GM23338 (cell line): ENCODE measurements at places on chromosomes 2 and 18.

GRCh38 chr18:35646449-35646848 lies 64.9 kb downstream of the GALNT1 start:
- no peak for DNase-seq

DNA sequence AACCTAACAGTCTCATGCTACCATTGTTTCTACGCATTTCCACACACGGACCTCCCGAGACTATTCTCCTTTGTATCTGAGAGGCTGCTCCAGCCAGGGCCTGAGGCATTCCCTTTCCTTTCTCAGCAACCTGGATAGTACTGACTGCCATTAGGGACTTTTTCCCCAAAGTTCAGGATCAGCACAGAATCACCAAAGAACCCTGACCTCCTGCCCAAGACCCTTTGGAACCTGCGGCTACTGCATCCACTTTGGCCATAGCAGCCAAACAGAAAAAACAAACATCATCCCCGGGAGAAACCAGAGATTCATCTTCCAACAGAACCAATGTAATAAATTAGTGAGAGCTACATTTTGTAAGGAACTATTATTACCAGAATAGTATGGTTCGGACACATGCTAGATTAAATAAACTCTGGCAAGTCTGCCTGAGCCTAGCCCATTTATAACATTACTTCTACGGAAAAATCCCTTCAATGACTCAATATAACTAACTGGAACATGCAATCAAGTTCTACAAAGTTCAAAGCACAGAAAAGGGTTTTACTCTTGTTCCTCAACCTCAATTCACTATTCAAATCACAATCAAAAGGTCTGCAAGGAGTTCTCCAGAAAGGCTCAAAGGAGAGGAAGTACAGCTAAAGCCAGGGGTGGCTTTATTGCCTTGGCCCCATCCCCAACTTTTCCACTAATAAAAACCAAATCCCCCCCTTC lies 51.8 kb downstream of the LPIN2 start:
- no peak for DNase-seq

- no peak for DNase-seq
Measured at GRCh38 chr2:106107509-106108131, 86.5 kb downstream of the UXS1 start.

DNA sequence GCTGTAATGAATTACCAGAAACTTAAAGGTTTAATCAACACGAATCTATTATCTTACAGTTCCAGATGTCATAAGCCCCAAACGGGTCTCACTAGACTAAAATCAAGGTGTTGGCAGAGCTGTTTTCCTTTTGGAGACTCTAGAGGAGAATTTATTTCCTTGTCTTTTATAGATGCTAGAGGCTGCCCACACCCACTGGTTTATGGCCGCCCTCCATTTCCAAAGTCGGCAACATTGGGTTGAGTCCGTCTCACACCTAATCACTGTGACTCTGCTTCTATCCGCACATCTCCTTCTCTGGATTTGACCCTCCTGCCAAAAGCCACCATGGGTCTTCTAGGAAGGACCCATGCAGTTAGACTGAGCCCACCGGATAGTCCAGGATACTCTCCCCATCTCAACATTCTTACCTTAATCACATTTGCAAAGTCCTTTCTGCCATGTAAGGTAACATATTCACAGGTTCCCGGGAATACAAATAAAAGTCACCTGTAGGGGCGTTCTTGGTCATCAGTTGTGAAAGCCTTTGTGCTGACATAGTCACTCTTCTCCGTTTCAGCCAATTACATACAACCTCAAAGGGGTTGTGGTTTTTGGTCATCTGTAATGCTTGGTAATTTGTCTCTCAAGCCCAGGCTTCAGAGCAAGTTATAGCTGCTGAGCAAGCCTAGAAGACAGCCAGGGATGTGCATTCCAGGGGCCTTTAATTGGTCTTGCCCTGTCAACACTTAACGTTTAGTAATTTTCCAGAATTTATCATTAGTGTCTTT lies 179.4 kb downstream of the ANTXR1 start:
- peak; percentile 65 for DNase-seq

DNA sequence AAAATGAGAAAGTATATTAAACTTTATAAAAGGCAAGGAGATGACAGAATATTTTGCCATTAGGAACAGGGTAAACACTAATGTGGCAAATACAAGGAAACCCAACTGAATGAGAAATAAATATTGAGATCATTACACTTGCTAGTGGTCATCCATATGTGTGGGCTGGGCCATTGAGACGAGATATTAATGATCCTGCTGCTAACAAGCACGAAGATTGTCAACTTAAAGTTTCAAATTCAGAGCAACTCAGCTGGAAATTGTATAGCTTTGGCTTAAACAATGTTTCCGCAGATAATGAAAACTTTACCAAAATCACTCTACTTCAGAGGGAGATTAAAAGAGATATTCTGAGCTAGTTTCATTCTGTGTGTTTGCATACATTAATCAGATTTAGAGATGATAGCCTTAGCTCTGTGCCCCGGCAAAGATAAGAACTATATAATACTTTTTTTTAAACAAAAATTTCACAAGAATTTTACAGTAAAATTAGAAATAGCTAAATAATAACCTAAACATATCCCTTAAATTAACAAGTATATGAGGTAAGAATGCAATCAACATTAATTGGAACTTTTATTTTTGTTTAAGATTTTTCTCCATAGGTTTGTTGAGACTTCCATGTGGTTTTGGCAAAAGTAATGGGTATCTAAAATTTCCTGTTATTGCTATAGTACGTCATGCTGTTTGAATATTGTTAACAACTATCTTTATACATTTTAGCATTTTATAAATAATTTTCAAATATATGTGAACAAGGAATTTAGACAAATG lies 40.0 kb downstream of the FN1 start:
- no peak for DNase-seq
